ENCODE measurements at places on chromosomes 4 and X. TPM values are rescaled to one million over a fixed set of nuclear protein-coding genes. Genes with fewer than 3 reads are reported as not detected.

Gene ITIH6
- not detected for total RNA-seq

Gene NCAPG
- 0.23 TPM for total RNA-seq

Gene XAGE5
- not detected for total RNA-seq

Gene PLP1
- total RNA-seq: 1.7 TPM

Gene XG
- total RNA-seq: not detected

Gene SLBP
- total RNA-seq: 9.4 TPM

Gene FGD1
- 2.2 TPM for total RNA-seq

Gene CHRDL1
- 8.6 TPM for total RNA-seq

Gene TMEM154
- total RNA-seq: 0.35 TPM

DNA sequence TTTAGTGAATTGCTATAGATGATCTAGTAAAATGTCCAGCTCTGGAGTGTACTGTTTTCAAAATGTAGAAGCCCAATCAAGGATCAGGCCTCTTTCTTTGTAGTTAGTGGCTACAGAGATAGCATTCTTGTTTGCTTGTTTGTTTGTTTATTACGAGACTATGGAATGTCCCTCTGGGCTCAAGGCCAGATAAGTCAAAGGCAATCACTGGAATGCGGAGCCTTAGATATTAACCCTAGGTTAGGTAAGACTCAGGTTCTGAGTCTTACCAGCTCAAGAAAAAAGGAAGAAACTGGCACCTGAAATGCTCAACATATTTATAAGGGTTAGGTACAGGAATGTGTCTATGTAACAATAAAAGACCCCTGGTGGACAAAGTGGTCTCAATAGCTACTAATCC is 261.5 kb downstream of the SLC7A11 start:
- no peaks in the 10 kb centered on the region for H3K4me1 ChIP-seq
- H3K27ac ChIP-seq: no peak overlapping the region
- DNase-seq: no peak
- no peaks in the 10 kb centered on the region for H3K36me3 ChIP-seq
- no peak overlapping the region for H3K4me3 ChIP-seq

DNA sequence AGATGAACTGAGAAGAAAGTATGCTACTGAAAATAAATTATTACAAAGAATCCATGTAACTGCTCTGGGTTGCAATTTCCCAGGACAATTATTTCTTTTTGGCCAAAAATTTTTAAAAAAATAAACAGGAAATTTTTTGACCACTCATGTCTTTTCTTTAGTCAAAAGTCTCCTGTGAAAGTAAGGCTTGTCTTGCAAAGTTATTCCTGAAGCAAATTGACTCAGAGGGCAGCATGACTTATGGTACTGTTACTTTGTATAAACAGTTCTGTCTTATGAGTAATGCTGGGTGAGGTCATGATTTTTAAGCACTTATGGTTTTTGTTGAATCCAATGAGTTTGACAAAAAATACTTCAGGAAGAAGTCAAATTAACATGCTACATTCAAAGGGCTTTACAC is 292.8 kb upstream of the ARSJ start:
- H3K36me3 ChIP-seq: no peaks in the 10 kb centered on the region
- H3K4me1 ChIP-seq: no peaks in the 10 kb centered on the region
- no peak overlapping the region for H3K27ac ChIP-seq
- H3K4me3 ChIP-seq: no peak overlapping the region
- H3K27me3 ChIP-seq: no peaks in the 10 kb centered on the region

GRCh38 chrX:130771230-130771629 is 131.8 kb downstream of the ENOX2 start:
- no peak overlapping the region for H3K27ac ChIP-seq
- H3K27me3 ChIP-seq: no peaks in the 10 kb centered on the region
- no peaks in the 10 kb centered on the region for H3K36me3 ChIP-seq
- H3K4me3 ChIP-seq: no peak overlapping the region
- H3K4me1 ChIP-seq: no peaks in the 10 kb centered on the region
- no peak for DNase-seq

- H3K27me3 ChIP-seq: no peaks in the 10 kb centered on the region
- no peak overlapping the region for H3K4me3 ChIP-seq
- H3K4me1 ChIP-seq: no peaks in the 10 kb centered on the region
- no peaks in the 10 kb centered on the region for H3K36me3 ChIP-seq
- H3K27ac ChIP-seq: no peak overlapping the region
These were observed 54.2 kb downstream of the ATXN3L start for GRCh38 chrX:13265549-13266132.

DNA sequence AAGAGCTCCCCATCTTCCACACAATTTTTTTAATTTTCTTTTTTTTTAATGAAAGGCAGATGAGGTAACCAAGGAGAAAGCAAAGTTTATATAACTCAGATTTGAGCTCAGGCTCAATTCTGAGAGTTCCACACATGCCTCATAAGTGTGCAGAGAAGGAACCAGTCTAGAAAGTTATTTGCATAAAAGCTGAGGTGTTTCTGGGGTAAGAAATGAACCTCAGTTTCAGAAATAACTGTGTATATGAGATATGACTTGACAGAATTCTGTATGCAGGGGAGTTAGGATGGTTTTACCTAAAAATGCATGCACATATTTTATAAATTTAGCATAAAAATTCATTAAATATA is 51.3 kb downstream of the DTHD1 start:
- no peak for DNase-seq
- H3K27me3 ChIP-seq: no peaks in the 10 kb centered on the region
- no peaks in the 10 kb centered on the region for H3K4me1 ChIP-seq
- no peak overlapping the region for H3K4me3 ChIP-seq
- H3K27ac ChIP-seq: no peak overlapping the region
- no peaks in the 10 kb centered on the region for H3K36me3 ChIP-seq

DNA sequence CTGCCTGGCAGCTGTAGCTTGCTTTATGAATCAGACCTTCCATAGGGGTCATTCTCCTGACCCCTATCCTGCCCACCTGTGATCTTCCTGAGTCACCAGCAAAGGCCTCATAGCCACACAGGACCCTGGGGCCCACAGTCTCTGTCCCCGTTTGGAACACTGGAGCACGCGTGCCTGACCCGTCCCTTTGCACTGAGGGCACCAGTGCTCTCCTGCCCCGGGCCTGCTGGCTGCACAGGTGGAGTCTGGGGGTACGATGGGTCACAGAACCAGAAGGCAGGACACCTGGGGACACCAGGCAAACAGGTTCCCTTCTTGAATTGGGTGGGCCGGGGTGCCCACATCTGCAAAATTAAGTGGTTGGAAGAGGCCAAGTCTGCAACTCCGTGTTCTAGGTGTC is 97.2 kb downstream of the CPZ start:
- no peaks in the 10 kb centered on the region for H3K27me3 ChIP-seq
- no peak overlapping the region for H3K4me3 ChIP-seq
- no peaks in the 10 kb centered on the region for H3K36me3 ChIP-seq
- H3K27ac ChIP-seq: no peak overlapping the region

GRCh38 chrX:95841863-95842262 is 842.8 kb upstream of the DIAPH2 start:
- no peaks in the 10 kb centered on the region for H3K4me1 ChIP-seq
- H3K4me3 ChIP-seq: no peak overlapping the region
- DNase-seq: no peak
- no peaks in the 10 kb centered on the region for H3K36me3 ChIP-seq

- DNase-seq: no peak
- H3K27ac ChIP-seq: no peak overlapping the region
- H3K27me3 ChIP-seq: no peaks in the 10 kb centered on the region
- H3K4me1 ChIP-seq: no peaks in the 10 kb centered on the region
- no peaks in the 10 kb centered on the region for H3K36me3 ChIP-seq
These were observed 82.1 kb downstream of the NHSL2 start for GRCh38 chrX:71992711-71993110.

DNA sequence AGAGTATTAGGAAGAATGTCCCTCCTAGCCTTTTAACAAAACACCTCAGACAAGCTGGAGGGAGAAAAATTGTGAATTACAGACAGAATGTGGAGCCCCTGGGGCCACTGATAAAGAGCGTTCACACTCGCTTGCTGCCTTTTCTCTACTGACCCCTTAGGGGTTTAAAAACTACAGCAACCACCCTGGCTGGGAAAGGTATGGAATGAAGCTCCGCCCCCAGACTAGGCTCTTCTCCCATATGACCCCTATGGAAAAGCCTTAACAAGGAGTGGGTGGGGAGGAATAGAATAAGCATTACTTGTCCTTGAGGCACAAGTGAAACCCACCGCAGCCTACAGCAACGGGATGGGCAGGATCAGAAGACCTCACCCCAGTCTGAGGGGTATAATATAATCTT is 26.3 kb downstream of the ANKRD50 start:
- no peak overlapping the region for H3K27ac ChIP-seq
- no peaks in the 10 kb centered on the region for H3K4me1 ChIP-seq
- no peaks in the 10 kb centered on the region for H3K27me3 ChIP-seq
- no peaks in the 10 kb centered on the region for H3K36me3 ChIP-seq

DNA sequence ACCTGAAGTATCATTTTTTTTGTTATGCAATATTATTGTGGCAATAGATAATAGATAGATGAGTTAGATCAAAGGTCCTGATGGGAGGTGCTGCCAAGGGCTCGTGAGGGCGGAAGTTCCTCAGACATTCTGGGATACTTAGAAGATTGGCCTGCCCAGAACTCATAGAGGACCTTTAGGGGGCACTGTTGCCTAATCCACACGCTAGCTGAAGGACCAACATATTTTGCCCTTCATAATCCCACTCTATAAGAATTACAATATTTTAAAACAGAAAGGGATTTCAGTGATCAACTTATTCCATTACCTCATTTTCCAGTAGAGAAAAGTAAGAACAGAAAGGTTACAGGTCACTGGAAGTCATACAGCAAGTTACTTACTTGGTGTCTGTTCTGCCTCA is 22.9 kb upstream of the COX7B2 start:
- H3K27ac ChIP-seq: no peak overlapping the region
- no peak overlapping the region for H3K4me3 ChIP-seq

DNA sequence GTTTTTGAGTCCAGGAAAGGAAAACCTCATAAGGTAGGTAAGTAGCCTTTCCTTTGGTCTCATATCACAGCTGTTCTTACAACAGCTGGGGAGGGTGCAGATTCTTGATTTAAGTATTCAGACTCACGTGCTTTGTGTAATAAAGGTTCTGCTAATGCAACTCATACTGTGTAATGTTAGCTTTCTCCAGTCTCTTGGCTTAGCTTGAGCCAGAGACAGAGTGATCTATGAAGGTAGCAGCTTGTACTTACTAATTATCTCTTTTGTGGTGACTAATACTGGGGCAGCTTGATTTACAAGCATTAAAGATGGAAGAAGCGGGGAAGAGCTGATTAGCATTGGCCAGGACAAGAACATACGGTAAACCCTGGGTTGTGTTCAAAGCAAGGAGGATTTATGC is 80.3 kb downstream of the LNX1 start:
- H3K36me3 ChIP-seq: peaks cover 3% of the 10 kb centered on the region
- DNase-seq: no peak
- no peaks in the 10 kb centered on the region for H3K4me1 ChIP-seq
- no peak overlapping the region for H3K4me3 ChIP-seq

- no peaks in the 10 kb centered on the region for H3K4me1 ChIP-seq
- DNase-seq: no peak
- H3K36me3 ChIP-seq: no peaks in the 10 kb centered on the region
These were observed 23.3 kb downstream of the BRCC3 start for GRCh38 chrX:155094468-155095061.

- no peaks in the 10 kb centered on the region for H3K27me3 ChIP-seq
- H3K4me1 ChIP-seq: no peaks in the 10 kb centered on the region
- DNase-seq: no peak
These were observed 126.0 kb downstream of the FNIP2 start for GRCh38 chr4:158894826-158895225.

- no peak overlapping the region for H3K27ac ChIP-seq
- H3K4me3 ChIP-seq: no peak overlapping the region
- H3K36me3 ChIP-seq: no peaks in the 10 kb centered on the region
- no peak for DNase-seq
- H3K27me3 ChIP-seq: no peaks in the 10 kb centered on the region
- no peaks in the 10 kb centered on the region for H3K4me1 ChIP-seq
These were observed 19.8 kb upstream of the KLF3 start for GRCh38 chr4:38644201-38644600.

DNA sequence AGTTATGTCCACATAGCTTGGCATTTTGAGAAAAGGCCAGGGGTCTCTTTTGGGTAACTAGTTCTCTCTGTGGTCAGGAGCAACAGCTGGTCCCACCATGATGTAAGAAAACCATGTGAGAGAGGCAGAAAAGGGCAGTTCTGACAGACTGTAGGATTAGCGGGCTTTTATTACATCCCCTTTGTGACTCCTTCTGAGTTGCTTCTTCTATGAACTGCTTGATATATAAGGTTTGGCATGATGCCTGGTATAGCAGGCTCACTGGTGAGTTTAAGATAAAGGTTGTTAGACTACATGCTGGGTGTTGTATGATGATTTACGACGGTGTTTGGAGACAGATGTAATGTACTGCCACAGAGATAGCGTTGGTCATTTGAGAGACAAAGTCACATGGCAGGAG is 2308.1 kb upstream of the AGA start:
- H3K4me3 ChIP-seq: no peak overlapping the region
- no peaks in the 10 kb centered on the region for H3K36me3 ChIP-seq
- H3K4me1 ChIP-seq: no peaks in the 10 kb centered on the region
- H3K27me3 ChIP-seq: no peaks in the 10 kb centered on the region

DNA sequence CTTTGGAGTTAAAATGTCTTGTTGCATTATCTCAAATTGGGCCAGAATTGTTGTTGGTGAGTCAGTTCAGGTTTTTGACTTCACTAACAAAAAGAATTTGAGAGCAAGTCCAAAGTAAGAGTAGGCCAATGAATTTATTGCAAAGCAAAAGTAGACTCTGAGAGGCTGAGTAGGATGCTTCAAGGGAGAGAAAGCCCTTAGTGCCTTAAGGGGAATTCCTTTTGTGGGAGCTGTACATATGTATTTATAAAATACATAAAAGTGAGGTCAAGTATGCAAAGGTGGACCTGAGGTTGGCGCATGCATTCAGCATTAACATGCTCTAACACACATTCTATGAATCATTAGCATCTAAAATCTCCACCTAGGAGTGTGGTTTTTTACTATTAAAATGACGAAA is 565.4 kb downstream of the GRXCR1 start:
- DNase-seq: no peak
- H3K27ac ChIP-seq: no peak overlapping the region
- H3K36me3 ChIP-seq: no peaks in the 10 kb centered on the region
- H3K4me1 ChIP-seq: no peaks in the 10 kb centered on the region

DNA sequence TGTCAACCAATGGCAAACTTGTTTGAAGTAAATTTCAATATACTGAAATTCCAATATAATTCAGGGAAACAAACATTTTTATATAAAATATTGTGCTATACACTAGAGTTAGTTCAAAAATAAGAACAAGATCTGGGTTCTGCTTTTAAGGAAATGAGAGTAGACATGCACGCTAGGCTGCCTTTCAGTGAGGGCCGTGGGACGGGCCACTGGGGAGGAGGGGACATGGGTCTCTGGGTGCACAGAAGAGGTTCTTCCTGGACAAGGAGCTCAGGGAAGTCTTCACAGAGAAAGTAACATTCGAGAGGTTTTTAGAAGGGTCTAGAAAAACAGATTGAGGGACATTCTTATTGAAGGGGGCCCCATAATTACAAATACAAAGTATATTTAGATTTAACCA is 64.4 kb downstream of the SHROOM3 start:
- no peaks in the 10 kb centered on the region for H3K27me3 ChIP-seq
- DNase-seq: no peak
- H3K4me1 ChIP-seq: peaks cover 4% of the 10 kb centered on the region
- no peak overlapping the region for H3K27ac ChIP-seq

GRCh38 chr4:118026806-118027205 is 7.5 kb upstream of the NDST3 start:
- no peak overlapping the region for H3K4me3 ChIP-seq
- no peaks in the 10 kb centered on the region for H3K4me1 ChIP-seq
- no peaks in the 10 kb centered on the region for H3K27me3 ChIP-seq
- no peaks in the 10 kb centered on the region for H3K36me3 ChIP-seq
- DNase-seq: no peak
- no peak overlapping the region for H3K27ac ChIP-seq

All from pancreas (tissue), 10 donors.